Activated CD4-positive, alpha-beta T cell treated with anti-CD3 and anti-CD28 coated beads for 24 hours (primary cell): ENCODE measurements at places on chromosomes 12 and 14.

- DNase-seq: no peak
Measured at GRCh38 chr14:43413084-43413483, 1094.0 kb downstream of the FSCB start.

DNA sequence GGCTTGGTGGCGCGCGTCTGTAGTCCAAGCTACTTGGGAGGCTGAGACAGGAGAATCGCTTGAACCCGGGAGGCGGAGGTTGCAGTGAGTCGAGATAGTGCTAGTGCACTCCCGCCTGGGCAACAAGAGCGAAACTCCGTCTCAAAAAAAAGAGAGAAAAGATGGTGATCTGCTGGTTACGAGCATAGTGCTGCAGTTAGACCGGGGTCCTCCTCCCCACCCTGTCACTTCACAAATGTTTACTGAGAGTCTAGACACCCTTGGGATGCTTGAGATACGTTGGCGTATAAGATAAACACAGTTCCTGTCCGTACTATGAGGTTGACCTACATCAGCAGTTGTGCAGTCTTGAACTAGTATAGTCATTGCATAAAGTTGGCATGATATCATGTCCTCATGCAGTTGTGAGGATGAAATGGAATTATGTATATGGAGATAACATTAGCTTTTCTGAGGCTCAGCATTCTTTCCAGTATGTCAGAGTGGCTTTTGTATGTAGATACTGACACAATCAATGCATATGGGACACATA is 787 bp downstream of the ACAD10 start:
- no peak for DNase-seq

DNA sequence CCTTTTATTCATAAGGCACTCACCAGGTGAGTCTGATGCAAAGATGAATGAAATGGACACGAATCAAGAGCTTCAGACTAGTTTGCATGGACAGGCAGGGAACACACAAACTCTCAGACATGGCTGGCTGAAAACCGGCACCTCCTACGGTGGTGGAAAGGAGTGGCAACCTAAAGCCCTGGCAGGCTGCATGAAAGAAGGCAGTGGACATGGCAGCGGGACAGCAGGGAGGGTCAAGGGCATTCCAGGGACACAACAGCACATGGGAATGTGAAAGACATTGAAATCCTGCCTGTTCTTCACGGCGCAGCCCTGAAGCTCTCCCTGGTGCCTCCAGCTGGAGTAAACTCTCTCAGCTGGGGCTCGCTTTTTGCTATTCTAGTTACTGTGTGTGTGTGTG is 16.6 kb upstream of the LRTM2 start:
- DNase-seq: no peak

DNA sequence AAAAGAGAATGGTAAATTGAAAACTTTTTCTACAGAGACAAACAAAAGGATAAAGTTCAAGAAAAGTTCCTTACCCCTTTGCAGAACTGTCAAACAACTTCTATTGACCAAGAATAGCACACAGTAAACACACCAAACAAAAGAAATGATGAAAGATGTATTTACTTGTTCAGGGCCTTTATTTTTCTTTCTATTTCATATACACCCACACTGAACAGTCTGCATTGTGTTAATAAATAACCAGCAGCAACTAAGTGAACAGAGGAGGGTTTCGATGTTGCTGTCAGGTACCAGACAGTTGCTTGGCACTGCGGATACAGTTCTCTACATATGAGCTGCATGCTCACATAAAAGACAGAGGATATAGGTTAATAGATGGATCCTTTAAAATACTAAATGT is 122.1 kb downstream of the SOX5 start:
- DNase-seq: no peak

GRCh38 chr14:105979446-105979845 is 453.1 kb downstream of the TMEM121 start:
- no peak for DNase-seq

GRCh38 chr12:6031001-6031400 is 85.9 kb upstream of the ANO2 start:
- no peak for DNase-seq

DNA sequence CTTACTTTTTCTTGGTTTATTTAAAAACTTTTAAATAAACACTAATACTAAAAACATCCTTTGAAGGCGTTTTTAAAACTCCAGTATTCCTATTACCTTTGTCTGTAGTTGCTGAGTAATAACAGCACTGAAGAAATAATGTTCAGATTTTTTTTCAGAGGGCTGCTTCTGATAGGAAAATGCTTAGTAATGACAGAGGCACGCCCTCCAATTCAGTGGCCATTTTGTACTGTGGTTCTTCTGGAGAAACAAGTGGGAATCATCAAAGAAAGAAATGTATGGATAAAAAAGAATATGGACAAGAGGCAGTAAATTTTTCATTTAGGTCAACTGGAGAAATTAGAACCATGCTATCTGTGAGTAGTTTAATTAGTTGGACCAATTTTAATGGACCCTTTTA is 13.6 kb downstream of the VEZT start:
- DNase-seq: no peak

- no peak for DNase-seq
Measured at GRCh38 chr14:23638414-23639047, 2.4 kb downstream of the DHRS2 start.

GRCh38 chr12:55724226-55724939 is 4.2 kb downstream of the RDH5 start:
- peak; percentile 52 for DNase-seq

GRCh38 chr14:72679536-72680151 is 214.3 kb downstream of the DPF3 start:
- DNase-seq: no peak

GRCh38 chr14:91367173-91368171 is 50.1 kb downstream of the CCDC88C start:
- no peak for DNase-seq
